ENCODE measurements at places on chromosomes 5 and 9.

DNA sequence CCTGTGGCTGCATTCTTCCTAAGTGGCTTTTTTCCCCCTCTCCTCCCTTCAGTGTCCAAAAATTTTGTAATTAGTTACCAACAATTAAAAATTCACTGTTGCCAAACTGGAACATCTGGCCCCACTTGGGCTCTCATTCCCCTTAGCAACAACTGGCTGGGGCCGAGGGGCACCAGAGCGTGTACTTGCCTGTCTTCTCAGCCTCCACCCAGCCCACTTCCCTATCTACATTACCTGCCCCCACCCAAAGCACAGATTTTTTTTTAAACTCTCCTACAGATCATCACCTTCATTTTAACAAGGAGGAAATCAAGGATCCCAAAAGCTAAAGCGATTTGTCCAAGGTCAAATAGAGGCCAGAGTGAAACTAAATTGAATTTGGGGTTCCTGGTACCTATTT lies 278.8 kb downstream of the EBF1 start:
- DNase-seq, result no peak

DNA sequence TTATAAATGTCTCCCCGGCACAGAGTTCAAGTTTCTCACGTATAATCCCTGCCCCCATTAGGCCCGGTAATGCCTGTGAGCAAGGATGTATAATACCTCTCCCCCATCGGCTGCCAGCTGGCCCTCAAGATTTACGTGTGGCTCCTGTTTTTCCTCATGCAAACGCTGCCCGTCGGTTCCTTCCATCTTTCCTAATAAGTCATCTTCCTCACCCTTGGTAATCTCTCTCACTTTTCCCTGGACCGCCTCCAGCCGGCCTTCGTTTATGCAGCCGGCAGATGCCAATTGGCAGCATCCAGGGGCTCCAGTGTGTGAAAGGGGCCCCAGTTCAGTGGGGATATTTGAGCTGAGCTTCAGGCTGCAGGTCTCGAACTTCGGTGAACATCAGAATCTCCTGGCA lies 86.5 kb upstream of the NEURL1B start:
- no peak for DNase-seq

- no peak for DNase-seq
Measured at GRCh38 chr9:75229605-75230332, 141.5 kb downstream of the OSTF1 start.

GRCh38 chr5:139453683-139454567 lies 8.6 kb downstream of the ECSCR start:
- DNase-seq, result peak; percentile 53

DNA sequence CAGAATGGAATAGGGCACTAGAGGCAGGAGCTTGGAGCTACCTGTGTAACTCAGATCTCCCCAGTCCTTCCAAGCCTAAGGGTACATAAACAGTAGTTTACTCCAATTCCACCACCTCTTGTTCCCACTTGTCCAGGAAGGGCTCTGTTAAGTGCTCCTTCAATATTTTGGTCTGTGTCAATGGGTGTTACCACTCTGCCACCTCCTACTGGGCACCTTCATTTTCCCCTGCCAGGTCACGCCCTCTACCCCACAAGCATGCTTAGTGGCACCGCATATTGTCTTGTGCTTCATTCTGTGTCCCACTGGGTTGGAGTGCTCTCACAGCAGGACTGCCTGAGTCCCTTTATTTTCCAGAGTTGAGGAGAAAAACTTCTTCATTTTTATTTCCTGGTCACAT lies 459.8 kb downstream of the ARHGEF28 start:
- no peak for DNase-seq

GRCh38 chr5:136251502-136252169 lies 58.7 kb upstream of the SMIM32 start:
- no peak for DNase-seq

DNA sequence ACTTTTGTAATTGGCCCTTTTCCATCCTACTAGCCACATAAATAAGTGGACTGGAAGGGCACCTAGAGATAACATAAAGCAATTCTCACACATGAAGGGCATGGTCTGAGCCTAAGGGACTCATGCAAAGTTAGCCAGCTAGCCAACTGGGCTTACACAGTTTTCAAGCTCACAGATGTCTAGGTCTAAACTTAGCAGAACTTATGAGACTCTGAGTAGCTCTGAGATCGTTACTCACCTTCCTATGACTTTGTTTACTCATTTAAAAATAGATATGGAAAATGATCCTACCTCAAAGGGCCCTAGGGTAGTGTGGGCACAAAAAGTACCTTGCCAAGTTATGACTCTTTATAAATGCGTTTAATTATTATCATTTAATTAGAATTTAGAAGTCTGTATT lies 410.4 kb upstream of the MPDZ start:
- no peak for DNase-seq

DNA sequence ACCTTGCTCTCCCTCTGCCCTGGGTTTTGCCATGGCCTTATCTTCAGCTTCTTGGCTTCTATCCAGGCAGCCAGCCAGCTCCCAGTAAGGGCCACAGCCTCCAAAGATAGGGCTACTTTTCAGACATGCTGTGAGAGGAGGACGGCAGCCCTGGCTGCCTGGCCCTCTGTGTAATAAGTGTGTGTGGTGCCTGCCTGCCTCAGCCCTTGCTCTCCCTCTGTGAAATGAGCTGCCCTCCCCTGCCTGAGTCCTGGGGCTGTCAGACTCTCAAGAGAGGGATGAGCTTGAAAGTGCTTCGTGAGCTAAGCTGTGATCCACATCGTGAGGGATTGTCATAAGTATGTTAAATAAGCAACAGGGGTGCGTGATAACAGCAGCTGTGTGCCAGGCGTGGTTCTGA lies 8.1 kb downstream of the NDST1 start:
- DNase-seq, result no peak

GRCh38 chr5:141529002-141529401 lies 40.1 kb downstream of the PCDHGC5 start:
- DNase-seq, result no peak

DNA sequence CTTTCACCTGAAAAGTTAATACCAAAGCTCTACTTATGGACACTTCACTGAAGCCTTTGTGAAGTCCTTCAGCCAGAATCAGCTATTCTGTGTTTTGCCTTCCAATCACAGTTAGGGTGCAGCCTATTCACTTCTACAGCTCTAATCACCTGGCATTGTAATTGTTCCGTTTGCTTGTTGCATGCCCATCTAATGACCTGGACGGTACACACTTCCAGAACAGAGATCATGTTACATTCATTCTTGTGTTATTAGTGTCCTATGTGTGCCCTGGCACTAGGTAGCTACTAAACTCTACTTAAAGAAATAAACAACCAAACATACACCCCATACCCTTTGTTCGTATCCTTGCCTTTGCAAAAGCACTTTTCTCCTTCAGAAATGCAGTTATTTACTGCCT lies 1162.9 kb upstream of the WWC1 start:
- no peak for DNase-seq

- no peak for DNase-seq
Measured at GRCh38 chr5:25754895-25755294, 1110.1 kb upstream of the CDH10 start.

DNA sequence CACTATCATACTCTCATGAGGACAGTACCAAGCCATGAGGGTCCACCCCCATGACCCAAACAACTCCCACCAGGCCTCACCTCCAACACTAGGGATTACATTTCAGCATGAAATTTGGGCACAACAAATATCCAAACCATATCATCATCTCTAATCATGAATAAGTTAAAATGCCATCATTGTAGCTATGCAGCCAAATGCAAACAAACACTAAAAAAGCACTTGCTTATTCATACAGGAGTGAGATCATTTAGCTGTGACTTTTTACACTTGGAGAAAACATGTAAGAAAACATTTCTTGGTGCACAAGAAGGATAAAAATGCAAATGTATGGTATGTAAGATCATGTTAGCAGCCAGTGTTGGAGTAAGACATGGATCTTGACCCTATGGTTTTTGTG lies 24.2 kb downstream of the BAAT start:
- DNase-seq, result no peak

- DNase-seq, result no peak
Measured at GRCh38 chr5:17256839-17257238, 39.4 kb downstream of the BASP1 start.

- no peak for DNase-seq
Measured at GRCh38 chr5:120419127-120419526, 45.0 kb upstream of the PRR16 start.

DNA sequence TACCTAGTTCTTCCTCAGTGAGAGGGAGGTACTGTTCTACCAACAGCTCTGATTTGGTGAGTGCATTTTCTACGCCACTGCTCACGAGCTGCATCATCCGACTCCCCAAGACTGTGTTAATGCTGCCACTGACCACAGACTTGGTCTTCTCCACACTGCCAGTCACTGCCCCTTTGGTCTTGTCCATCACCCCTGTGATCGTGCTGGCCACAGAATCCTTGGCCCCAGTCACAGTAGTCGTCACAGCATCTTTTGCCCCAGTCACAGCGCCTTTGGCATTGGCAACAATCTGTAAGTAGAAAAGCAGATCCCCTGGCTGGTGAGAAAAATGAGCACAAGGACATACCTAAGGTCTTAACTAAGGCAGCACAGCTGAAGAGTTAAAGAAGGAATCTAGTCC lies 6.4 kb downstream of the PLIN2 start:
- DNase-seq, result no peak

- DNase-seq, result no peak
Measured at GRCh38 chr9:131873891-131874440, 134.1 kb upstream of the RAPGEF1 start.

GRCh38 chr9:133604214-133604613 lies 5.0 kb downstream of the FAM163B start:
- no peak for DNase-seq

DNA sequence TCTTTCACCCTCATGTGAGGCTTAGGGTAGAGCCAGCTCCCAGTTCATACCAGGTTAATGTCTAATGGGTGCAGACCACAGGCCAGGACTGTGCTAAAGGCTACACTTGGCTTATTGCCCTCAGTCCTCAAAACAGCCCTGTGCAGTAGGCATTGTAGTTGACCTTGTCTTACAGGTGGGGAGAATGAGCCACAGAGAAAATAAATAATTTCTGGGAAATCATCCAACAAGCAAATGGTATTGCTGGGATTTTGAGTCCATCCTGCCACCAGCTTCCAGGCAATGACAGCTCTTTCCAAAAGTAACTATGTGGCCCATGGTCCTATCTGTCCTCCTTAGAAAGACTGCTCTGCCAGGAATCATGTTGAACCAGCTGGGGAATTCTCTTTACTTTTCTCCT lies 450.0 kb downstream of the GADD45G start:
- no peak for DNase-seq

DNA sequence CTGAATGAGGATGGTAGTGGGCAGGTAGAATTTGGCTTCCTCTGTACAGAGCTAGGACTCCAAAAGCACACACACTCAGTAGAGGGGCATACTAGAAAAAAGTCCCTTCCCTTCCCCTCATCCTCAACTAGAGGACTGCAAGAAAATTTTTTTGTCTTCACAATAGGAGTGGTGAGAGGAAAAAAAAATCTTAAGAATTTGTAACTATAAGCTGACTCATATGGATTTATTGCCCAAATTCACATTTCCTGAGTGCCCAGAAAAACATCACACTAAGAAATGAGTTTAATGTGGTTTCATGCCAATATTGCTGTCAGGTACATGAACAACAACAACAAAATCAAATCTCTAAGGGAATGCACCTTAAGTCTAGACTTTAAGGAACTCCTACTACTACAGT lies 43.7 kb downstream of the RANBP6 start:
- DNase-seq, result no peak

DNA sequence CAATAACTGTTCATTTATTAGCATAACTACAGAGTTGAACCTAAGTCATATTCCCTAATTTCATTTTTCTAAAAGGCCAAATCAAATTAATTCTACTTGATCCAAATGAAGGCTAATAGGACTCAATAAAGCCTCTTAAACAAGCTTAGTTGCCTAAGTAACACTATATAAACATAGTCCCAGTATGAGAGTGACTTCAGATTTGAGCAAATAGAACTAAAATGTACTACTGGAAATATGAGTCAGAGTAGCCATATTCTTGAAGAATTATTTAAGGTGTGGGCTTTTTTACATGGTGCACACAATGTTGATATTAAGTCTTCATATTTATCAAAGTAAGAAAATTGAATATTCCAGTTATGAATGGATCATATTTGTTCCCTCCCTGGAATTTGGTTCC lies 872.3 kb downstream of the MAT2B start:
- no peak for DNase-seq

Measured in activated naive CD4-positive, alpha-beta T cell treated with anti-CD3 and anti-CD28 coated beads, Interleukin-2, amount 50 U/mL, for 72 hours (primary cell).